ENCODE measurements at places on chromosomes 11 and 22. TPM values are rescaled to one million over a fixed set of nuclear protein-coding genes. Genes with fewer than 3 reads are reported as not detected.

GRCh38 chr11:131851964-131852755 lies 481.7 kb downstream of the NTM start:
- no peak for DNase-seq

- no peak for DNase-seq
Measured at GRCh38 chr11:70016666-70017367, 61.3 kb upstream of the ANO1 start.

GRCh38 chr11:44684859-44685281 lies 41.9 kb upstream of the TSPAN18 start:
- DNase-seq: peak; percentile 54

- DNase-seq: no peak
Measured at GRCh38 chr22:38869663-38870062, 2.4 kb downstream of the CBX6 start.

- no peak for DNase-seq
Measured at GRCh38 chr11:107014871-107015270, 3.4 kb downstream of the GUCY1A2 start.

DNA sequence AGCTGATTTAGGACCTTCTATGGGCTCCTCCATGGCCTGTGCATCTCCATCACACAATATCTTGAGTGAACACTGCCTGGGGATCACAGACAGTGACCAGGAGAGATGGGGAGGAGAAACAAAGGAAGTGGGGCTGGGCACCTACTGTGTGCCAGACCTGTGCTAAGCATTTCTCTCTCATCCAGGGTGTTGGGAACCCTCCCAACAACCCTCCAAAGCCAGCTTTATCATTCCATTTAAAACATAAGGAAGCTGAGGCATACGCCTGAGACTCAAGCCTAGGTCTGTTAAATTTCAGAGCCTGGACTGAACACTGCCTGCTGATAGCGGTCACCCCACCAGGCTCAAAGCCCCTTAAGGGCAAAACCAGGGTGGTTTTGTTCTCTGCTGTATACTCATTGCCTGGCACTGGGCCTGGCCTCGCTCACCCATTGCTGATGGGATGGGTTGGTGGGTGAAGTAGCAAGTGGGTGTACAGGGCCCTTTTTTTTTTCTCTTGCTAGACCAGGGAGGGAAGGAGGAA lies 130.1 kb downstream of the MN1 start:
- no peak for DNase-seq

- DNase-seq: no peak
Measured at GRCh38 chr22:30486661-30487115, 14.9 kb upstream of the SEC14L3 start.

DNA sequence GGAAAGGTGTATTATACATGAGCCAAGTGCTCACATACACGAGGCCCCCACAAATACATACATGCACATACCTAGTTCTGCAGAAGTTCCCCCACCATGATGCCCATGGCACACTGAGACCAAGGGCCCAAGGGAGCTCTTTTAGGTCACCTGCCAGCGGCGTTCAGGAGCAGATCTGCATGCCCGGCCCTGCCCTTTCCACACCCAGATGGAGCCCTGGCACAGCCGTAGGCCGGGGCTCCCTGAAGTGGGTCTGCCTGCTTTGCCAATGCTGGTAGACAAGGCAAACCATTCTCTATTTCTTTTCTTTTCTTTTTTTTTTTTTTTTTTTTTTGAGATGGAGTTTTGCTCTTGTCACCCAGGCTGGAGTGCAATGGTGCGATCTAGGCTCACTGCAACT lies 21.5 kb downstream of the NFAM1 start:
- no peak for DNase-seq

DNA sequence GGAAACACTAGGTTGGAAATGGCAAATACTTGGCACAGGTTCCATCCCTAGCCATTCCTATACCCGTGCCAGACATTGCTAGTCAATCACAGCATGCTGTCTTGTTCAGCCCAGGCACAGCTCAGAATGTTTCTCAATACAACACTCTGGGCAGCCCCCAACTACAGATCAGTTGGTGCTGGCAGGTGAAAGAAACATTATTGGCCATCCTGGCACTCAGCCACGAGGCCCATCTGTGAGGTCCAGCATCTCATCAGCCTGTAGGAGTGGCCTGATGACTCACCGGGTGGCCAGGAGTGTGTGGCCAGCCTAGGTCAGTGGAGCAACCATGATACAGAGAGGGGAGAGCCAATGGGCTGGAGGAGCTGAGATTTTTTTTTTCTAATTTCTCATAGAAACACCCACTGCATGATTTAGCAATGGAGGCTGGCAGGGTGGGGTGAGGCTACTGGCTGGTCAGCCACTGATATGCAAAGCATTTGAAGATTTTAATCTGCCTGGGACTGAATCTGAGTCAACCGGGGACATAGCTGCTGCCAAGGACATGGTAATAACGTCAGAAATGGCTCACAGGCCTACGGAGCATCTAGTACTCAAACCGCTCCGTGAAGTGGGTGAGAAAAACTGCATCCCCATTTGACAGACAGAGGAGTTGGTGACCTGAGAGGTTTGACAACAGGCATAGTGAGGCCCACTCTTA lies 5.4 kb downstream of the MYO18B start:
- DNase-seq: peak; percentile 39

- no peak for DNase-seq
Measured at GRCh38 chr11:76269247-76269646, 62.9 kb upstream of the WNT11 start.

The KCNJ11 gene
- polyA plus RNA-seq: 13.7 TPM

The MSANTD4 gene
- 22.1 TPM for polyA plus RNA-seq

The MAML2 gene
- polyA plus RNA-seq: 7.5 TPM

The MICAL3 gene
- polyA plus RNA-seq: 35.8 TPM

The SFI1 gene
- 9.3 TPM for polyA plus RNA-seq

The ZNF214 gene
- polyA plus RNA-seq: 2.9 TPM
